ENCODE measurements at places on chromosomes 16 and 17.
A peak's percentile ranks its signal among the peaks of the same experiment; 100 is the strongest.

- DNase-seq, result peak; percentile 21
These were observed 152.7 kb upstream of the ERCC4 start for GRCh38 chr16:13767215-13767614.

DNA sequence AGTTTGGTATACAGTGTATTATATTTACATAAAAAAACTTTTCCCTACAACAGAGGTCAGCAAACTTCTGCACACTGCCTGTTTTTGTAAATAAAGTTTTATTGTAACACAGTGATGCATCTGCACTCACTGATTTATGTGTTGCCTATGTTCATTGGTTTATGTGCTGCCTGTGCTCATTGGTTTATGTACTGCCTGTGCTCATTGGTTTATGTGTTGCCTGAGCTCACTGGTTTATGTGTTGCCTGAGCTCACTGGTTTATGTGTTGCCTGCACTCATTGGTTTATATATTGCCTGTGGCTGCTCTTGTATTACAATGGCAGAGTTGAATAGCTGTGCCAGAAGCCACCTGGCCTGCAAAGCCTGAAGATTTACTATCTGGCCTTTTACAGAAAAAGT lies 81.6 kb downstream of the MYH11 start:
- DNase-seq, result no peak

- DNase-seq, result no peak
These were observed 142.8 kb downstream of the IRF8 start for GRCh38 chr16:86041807-86042206.

- DNase-seq, result no peak
These were observed 12.1 kb upstream of the ZNF423 start for GRCh38 chr16:49867796-49868668.

DNA sequence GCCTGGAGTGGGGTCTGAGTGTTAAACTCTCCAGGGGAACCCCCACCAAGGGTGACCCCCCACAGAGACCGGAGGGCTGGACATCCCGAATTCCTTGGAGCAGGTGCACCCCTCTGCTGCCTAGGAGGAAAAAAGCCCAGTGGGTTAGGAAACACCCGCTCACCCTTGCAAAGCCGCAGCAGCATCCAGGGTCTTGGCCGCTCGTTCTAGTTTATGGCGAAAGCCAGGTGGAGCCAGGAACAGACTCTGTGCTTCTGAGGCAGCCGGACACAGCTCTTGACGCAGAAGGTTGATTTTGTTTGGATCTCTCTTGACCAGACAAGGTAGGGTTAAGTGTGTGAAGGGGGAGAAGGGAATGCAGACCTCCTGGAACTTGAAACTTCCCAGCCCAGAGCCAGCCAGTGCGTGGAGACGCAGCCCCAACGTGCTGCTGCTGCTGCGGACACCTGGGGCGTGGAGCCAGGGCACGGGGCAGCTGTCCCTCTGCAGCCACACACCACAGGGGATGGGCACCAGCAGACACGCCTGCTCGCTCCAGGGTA lies 154.5 kb downstream of the LAT start:
- no peak for DNase-seq

- no peak for DNase-seq
These were observed 50.6 kb downstream of the RBBP6 start for GRCh38 chr16:24589997-24590396.

DNA sequence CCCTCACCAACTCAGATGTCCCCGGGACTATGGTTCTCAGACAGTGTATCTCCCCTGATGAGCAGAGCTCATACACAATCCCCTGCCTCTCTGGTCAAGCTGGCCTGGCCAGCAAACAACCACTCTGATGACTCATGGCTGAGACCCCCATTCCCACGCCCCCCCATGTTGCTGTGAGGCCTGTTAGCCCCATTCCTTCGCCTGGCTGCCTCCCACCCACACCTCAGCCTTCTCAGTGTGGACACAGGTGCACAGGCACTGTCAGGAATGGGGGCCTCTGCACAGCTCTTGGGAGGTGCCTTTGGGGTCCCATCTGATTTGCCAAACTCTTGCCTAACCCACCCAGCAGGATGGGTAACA lies 80.2 kb downstream of the CNGB1 start:
- DNase-seq, result no peak

- no peak for DNase-seq
These were observed 235.7 kb upstream of the SDK2 start for GRCh38 chr17:73879987-73880386.

- DNase-seq, result no peak
These were observed 21.2 kb upstream of the GINS2 start for GRCh38 chr16:85709766-85710585.

GRCh38 chr16:2467528-2468232 lies 3.4 kb upstream of the NTN3 start:
- no peak for DNase-seq

DNA sequence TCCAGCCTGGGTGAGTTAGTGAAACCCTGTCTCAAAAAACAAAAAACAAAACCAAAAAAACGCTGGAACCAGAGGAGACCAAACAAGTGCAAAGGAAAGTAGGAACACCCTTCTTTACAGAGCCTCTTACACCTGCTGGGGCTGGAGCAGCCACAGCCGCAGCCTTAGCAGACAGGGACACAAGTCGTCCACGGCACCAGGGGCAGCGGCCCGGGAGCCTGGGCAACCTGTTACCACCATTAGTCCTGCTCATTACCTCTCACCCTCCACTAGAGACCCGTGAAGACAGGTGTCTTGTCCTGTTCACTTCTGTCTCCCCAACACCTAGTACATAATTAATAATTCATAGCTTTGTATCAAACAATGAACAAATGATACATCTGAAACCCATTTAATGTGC lies 83.6 kb downstream of the C16orf78 start:
- no peak for DNase-seq

DNA sequence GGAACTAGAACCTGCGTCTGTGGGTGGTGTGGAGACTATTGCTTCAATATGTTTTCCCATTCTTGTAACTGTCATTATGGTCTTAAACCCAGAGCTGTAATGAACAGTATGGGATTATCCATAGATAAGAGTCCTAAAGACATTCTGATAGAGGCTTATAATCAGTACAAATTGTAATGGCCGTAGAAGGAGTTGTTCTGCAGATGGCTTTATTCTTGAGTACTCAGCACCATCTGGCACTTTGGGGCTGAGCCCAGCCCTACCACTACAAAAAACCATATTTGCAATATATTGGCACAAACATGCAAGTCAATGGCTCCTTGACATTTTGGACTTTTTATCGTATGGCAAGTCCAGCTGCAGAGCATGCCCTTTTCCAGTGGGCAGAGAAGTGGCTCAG lies 150.0 kb downstream of the HS3ST4 start:
- DNase-seq, result no peak

- no peak for DNase-seq
These were observed 551.8 kb upstream of the KIF2B start for GRCh38 chr17:53270936-53271335.

DNA sequence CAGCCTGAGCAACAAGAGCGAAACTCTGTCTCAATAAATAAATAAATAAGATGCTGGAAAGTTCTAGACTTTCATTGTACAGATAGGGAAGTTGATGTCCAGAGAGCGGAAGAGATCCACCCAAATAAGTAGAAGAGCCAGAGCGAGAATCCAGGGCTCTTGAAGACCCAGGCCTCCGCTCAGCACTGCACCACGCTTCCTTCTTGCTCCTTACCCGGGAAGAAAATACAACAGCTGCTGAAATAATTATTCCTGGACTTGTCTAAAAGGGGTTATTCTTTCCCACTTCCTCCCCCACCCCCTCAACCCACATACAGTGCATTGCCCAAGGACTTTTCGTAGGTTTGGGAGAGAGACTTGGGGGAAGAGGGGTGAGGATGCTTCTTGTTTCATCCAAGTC lies 26.7 kb downstream of the CDK5RAP3 start:
- DNase-seq, result no peak

DNA sequence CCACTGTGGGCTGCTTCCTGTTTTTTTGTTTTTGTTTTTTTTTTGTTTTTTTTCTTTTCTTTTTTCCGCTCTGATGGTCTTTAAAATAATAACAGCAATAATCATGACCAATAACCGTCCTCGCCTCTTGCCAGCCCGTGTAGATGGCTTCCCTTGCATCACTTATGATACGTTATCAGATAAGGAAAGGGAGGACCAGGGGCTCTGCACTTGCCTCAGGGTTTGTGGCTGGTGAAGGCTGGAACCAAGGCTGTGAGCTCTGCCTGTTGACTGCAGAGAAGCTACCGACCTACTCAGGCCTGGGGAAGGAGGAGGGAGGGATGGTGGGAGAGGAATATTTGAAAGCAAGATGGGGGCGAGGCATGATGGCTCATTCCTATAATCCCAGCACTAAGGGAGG lies 114.0 kb upstream of the SDK2 start:
- DNase-seq, result no peak

DNA sequence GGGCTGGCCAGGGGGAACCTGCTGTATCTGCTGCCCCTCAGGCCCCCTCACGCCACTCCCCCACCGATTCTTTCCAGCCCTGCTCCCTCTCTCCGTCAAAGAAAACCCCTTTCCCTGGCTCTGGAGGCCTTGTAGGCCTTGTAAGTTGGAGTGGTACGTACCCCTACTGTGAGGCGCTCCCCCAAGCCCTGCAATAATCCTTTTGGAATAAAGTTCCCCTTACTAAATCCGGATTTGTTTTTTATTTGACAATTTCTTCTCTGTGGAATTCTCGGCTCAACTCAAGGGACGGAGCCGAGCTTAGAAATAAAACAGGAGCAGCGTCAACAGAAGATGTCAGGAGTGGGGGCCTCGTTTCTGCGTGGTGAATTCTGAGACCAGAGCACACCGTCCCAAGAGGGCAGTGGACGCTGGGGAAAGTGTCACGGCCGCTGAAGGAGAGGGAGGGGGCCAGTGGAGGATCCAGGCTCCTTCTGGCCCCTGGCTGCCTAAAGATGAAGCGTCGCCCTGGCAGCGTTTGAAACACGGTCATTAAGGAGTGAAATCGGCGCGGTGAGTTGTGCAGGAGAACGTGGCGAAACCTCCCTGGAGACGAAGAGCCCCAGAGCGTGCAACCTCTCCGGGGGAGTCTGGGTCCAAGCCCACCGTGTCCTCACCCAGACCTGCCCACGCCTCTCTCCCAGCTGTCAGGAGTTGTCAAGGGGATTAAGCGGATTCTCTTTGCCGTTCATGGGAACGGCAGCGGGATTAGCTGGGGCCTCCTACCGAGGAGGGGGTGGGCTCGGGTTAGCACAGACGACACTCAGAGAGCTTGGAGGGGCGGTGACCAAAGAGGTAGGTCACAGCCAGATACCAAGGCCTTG lies 47.0 kb downstream of the SLC7A5 start:
- no peak for DNase-seq

DNA sequence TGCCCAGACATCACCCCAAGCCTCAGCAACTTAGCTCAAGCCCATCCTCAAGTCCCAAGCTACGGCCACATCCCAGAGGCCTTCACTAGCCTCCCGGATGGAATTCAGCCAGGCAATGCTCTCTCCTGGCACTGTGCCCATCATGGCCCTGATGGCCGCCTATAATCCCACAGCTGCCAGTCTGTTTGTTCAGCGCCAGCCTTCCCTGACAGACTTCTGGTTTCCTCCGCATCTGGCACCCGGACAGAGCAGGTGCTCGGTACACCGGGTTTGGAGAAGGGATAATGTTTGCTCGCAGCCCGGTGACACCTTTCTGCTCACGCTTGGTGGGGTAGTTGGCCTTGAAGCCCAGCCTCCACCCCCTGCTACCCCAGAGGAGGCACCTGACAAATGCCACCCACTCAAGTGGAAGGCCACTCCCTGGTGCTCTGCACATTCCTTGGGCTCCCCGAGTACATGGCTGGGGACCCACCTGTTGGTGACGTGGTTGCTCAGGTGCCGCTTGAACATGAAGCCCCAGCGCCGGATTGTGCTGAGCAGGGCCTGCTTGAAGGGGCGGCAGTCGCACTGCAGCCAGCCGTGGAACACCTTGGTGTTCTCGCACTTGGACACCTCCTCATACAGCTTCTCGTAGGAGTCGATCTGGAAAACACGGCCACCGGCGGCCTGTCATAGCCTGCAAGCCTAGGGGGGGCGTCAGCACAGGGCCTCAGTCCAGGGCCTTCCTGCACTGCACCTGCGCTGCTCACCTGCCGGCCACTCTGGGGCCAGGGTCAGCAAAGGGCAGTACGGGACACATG lies 47.1 kb downstream of the DNAH17 start:
- DNase-seq, result no peak

DNA sequence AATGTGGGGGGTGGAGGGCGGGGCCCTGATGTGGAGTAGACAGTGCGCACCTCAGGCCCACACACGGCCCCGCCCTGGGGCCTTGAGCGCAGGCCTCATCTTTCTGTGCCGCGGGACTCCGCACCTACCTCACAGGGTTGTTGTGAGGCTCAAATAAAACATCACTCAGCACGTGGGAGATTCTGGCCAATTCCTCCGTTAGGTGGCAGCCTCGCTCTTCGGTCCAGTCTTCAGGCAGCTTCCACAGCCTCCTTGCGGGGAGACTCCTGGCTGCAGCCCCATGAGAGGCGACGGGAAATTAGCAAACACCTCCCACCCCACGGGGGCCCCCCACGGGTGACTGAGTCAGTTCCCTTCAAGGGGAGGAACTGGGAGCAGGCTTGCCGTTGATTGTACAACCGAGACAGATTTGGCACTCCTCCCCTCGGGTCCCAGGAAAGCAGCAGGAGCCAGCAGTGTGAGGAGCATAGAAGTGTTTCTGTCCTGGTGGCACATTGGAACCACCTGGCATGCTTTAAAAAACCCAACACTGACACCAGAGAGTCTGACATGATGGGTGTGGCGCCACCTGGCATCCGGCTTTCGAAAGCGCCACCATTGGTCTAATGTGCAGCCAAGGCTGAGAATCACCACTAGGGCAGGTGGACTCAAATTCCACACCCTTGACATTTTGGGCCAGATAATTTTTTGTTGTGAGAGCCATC lies 7.6 kb downstream of the MRM1 start:
- DNase-seq, result no peak

GRCh38 chr17:43175213-43176118 lies 4.5 kb downstream of the NBR1 start:
- no peak for DNase-seq

GRCh38 chr16:80948886-80949493 lies 57.7 kb downstream of the CMC2 start:
- DNase-seq, result no peak

DNA sequence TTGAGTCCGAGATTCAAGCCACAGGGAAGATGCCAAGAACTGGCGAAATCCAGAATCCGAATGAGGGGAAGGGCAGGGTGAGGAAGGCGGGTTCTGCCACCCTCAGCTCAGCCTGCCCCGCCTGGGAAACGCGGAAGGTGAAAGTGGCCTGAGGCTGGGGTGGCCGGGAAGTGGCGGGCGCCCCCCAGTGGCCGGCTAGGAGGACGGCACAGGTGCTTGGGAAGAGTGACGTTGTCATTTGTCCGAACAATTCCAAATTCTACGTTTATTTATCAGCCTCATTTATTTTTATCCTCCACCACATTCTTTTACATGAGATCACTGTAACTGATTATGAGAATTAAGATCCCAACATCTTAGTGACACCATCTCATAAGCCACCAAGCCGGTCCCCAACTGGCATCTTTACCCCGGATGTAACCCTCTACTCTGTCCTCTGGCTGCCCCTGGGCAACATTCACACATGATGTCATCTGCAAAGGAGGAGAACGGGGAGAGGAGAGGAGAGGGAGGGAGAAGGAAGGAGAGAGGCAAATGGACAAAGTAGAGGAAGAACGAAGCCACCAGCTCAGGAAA lies 21.3 kb downstream of the SRCIN1 start:
- DNase-seq, result no peak
